Colonic mucosa (tissue), 4 donors: ENCODE measurements at places on chromosomes 7 and 10. TPM values are rescaled to one million over a fixed set of nuclear protein-coding genes. Genes with fewer than 3 reads are reported as not detected.

DNA sequence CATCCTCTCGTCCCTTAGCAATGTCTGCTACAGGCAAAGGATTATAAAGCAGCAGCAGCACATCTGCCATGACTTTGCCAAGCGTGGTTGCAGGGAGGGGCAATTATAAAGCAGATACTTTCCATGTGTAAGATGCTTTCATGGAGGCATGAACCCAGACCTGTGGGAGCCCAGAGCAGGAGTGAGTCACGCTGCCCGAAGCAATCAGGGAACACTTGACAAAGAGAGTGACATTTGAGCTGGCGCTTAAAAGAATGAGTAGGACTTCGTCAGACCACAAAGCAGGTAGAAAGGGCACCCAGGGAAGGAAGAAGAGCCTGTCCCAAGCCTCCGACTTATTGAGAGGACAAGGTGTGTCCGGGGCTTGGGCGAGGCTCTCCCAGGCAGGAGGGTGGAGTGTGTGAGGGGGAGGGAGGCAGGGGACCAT lies 147.2 kb downstream of the MYOF start:
- DNase-seq, result no peak

DNA sequence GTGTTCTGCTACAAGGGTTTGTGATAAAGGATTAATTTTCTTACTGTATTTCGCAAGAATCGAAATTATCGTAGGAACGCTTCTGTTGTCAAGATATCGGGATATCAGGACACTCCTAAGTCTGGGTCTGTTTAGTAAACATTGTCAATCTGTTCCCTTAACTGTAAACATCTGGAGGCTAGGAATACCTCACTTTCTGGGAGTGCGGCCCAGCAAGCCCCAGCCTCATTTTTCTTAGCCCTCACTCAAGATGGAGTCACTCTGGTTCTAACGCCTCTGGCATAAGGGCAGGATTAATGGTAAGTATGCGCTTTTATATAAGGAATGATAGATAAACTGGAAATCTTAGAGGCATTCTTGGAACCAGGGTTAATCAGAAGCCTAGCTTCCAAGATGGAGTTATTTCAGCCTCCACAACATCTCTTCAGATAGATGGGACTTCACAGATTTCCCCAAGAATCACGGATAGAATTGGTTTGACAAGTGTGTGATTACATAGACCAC lies 30.1 kb upstream of the CCL24 start:
- no peak for DNase-seq

DNA sequence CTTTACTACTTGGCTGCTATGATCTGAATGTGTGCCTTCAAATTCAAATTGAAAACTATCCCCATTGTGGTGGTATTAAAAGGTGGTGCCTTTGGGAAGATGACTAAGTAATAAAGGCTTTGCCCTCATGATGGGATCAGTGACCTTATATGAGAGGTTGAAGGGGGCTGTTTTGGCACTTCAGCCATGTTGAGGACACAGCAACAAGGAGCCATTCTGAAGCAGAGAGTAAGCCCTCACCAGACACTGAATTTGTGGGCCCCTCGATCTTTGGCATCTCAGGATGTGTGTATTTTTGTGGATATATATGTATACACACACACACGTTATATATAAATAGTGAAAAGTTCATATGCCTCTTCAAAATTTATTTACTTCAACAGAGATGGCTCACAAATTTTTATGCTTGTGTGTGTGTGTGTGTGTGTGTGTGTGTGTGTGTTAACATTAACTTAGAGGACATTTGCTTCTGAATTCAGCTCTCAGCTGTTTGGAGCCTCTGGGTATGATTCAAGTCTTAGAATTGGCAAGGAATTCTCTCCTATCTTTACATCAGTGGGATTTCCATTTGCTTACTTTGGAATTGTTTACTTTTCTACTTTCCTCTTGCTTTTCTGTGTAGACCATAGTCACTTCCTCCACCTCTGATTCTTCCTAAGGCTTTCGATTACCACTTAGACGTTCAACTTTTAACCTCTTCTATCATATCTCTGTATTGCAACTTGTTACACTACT lies 66.6 kb downstream of the MAGI2 start:
- DNase-seq, result no peak

DNA sequence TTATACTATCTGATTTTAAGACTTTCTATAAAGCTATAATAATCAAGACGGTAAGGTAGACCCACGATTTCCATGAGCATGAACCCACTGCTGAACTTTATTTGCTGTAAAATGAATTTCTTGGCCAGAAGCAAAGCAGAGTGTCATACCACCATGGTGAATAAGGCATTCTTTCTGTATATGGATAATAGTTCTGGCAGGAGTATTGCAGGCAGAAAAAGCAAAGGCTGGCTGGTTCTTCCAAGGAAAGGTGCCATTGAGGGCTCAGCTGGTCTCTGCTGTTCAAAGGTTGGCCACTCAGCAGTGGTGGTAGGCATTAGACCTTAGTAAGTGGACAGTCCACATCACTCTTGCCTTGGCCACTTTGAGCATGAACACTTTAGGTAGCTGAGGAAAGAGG lies 104.1 kb upstream of the KCNMA1 start:
- DNase-seq, result no peak

- DNase-seq, result no peak
Measured at GRCh38 chr10:31136930-31137885, 105.5 kb upstream of the ZNF438 start.

- no peak for DNase-seq
Measured at GRCh38 chr10:12583891-12584595, 234.7 kb downstream of the CAMK1D start.

DNA sequence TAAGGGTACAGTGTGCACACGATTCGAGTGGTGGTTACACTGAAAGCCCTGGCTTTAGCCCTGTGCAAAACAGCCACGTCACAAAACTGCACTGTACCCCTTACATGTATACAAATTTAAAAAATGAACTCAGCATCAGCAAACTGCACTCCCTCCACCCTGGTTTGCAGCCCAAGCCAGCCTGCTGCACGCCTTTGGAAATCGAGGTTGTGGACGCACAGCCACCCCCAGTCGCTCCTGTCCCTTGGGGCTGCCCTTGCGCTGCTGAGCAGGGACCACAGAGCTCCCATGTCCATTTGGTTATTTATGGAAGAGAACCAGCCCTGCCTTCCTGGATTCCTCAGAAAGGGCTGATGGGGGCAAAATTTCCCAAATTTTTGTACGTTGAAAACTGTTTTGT lies 98.8 kb downstream of the INPP5A start:
- DNase-seq, result no peak

The MORN4 gene
- 1.8 TPM for total RNA-seq

The TBRG4 gene
- 91.0 TPM for total RNA-seq

The STOX1 gene
- 0.74 TPM for total RNA-seq

The PNLIPRP2 gene
- total RNA-seq, result 9.1 TPM

The ECHDC3 gene
- total RNA-seq, result 14.0 TPM
